ENCODE measurements at places on chromosomes 13 and 19. TPM values are rescaled to one million over a fixed set of nuclear protein-coding genes. Genes with fewer than 3 reads are reported as not detected.
A peak's percentile ranks its signal among the peaks of the same experiment; 100 is the strongest.

ELSPBP1 gene
- total RNA-seq, result not detected

EBI3 gene
- not detected for total RNA-seq

GRCh38 chr19:56155124-56155687, 14.1 kb downstream of the ZNF444 start:
- no peak for DNase-seq

- peak; percentile 87 for DNase-seq
These were observed 12.9 kb upstream of the ZNF564 start for GRCh38 chr19:12564016-12564664.

- DNase-seq, result no peak
These were observed 5.2 kb downstream of the LRRC4B start for GRCh38 chr19:50562996-50563395.

Measured in natural killer cell (primary cell).